ENCODE measurements at places on chromosomes 7 and 10.

DNA sequence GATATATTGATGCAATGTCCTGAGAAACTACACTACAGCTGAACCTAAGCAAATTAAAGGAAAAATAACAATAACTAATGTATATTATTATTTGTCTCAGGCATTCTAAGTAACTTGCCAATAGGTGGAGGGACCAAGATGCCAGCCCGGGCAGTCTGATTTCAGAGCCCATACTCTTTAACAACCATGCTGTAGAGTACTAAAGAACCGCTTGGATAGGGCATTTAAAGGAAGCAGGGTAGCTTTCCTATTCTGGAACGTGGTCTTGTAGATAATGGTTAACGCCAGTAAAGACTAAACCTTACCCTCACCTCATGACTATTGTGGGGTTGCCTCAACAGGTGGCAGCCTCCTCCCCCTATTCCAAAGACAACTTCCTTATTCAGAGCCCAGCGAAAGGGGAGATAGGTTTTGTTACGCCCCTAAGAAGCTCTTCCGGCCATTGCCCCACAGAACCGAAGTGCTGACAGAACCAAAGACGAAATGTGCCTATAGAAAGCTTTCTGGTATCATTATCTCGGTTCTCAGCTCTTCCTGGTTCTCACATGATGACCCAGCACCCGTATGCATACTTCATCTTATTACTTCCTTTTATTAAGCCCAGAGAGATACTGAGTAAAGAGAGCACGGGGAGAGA is 707 bp upstream of the C1GALT1 start:
- peak; percentile 76 for DNase-seq

- DNase-seq = no peak
These were observed 20.4 kb upstream of the FIGNL1 start for GRCh38 chr7:50470250-50471163.

- no peak for DNase-seq
These were observed 1.3 kb downstream of the SNX10 start for GRCh38 chr7:26292768-26293560.

DNA sequence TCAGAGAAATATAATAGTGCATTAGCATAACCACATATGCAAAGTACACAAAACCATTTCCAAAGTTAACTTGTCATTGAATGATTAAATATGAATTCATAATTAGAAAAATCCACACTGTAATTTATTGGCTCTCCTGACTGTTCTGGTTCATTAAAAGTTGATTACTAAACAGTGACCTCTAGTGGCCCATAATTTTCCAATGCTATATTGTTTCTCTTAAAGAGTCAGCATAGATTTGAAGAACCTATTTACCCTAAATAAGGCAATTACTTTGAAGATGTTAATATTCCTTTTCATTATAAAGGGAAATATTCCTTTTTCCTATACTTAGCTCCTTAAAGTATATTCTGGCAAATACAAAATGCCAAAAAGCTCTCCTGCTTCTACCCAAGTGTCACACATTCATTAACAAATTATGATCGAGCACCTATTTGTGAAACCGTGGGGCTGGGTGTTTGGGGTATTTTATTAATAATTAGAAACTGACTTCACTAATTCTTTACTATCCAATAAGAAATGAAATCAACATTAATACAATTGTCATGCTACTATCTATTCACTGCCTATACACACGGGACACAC is 86.2 kb downstream of the HIBADH start:
- DNase-seq = peak; percentile 47

GRCh38 chr7:46814516-46815250 is 767.2 kb downstream of the TNS3 start:
- no peak for DNase-seq

DNA sequence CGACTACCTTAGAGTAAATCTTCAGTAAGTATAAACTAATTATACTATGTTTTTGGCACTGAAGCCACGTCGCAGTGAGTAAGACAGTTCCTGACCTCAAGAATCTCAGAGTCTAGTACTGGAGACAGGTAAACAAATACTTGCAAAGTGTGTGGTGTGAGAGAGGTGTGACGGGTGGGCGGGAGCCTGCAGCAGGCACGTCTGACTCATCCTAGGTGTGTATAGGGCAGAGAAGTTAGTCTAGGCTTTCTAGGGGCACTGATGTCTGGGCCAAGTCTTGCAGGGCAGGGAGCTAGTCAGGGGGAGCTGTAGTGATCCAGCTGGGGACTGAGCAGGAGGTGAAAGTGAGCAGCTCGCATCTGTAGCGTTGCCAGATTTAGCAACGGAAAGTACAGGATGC is 35.9 kb upstream of the SFTPD start:
- no peak for DNase-seq

GRCh38 chr7:156473476-156474240 is 166.9 kb upstream of the RNF32 start:
- peak; percentile 62 for DNase-seq

Data from MM.1S (cell line).